ENCODE measurements at places on chromosomes 5 and 9. TPM values are rescaled to one million over a fixed set of nuclear protein-coding genes. Genes with fewer than 3 reads are reported as not detected.

The ZBTB34 gene
- polyA plus RNA-seq, result 1.8 TPM

The BHMT gene
- polyA plus RNA-seq, result not detected

The SHROOM1 gene
- 62.0 TPM for polyA plus RNA-seq

The LHX6 gene
- polyA plus RNA-seq, result 1.7 TPM

The UBE2D2 gene
- 38.8 TPM for polyA plus RNA-seq

The CBY3 gene
- not detected for polyA plus RNA-seq

The PAEP gene
- not detected for polyA plus RNA-seq

The ST6GALNAC6 gene
- 35.7 TPM for polyA plus RNA-seq

The IGFBPL1 gene
- polyA plus RNA-seq, result 2.2 TPM

The PCDHGC5 gene
- 0.61 TPM for polyA plus RNA-seq

The FIBCD1 gene
- not detected for polyA plus RNA-seq

The CCNB1 gene
- 1.3 TPM for polyA plus RNA-seq

The HRH2 gene
- polyA plus RNA-seq, result 0.34 TPM

The CFAP157 gene
- polyA plus RNA-seq, result 1.6 TPM

The PCDHA7 gene
- polyA plus RNA-seq, result 0.49 TPM

The FCN1 gene
- polyA plus RNA-seq, result 1.0 TPM

The ECM2 gene
- 2.0 TPM for polyA plus RNA-seq

The LURAP1L gene
- 11.3 TPM for polyA plus RNA-seq

The PCDHA10 gene
- 0.16 TPM for polyA plus RNA-seq

The LHFPL2 gene
- 4.0 TPM for polyA plus RNA-seq

The KCNIP1 gene
- 10.3 TPM for polyA plus RNA-seq

The AK8 gene
- 1.0 TPM for polyA plus RNA-seq

The SH3RF2 gene
- 22.4 TPM for polyA plus RNA-seq

The CYLC2 gene
- polyA plus RNA-seq, result 0.05 TPM

The CER1 gene
- polyA plus RNA-seq, result not detected

The BTNL3 gene
- polyA plus RNA-seq, result 0.14 TPM

The ADAMTS13 gene
- polyA plus RNA-seq, result 18.9 TPM

The RASGRF2 gene
- 2.7 TPM for polyA plus RNA-seq

The WWC1 gene
- polyA plus RNA-seq, result 35.0 TPM

The LCN9 gene
- not detected for polyA plus RNA-seq

The SUSD3 gene
- 0.27 TPM for polyA plus RNA-seq

The C5 gene
- 6.5 TPM for polyA plus RNA-seq

The SNCAIP gene
- 0.49 TPM for polyA plus RNA-seq

The CRB2 gene
- 0.08 TPM for polyA plus RNA-seq

The REEP5 gene
- polyA plus RNA-seq, result 33.0 TPM

The TMEM203 gene
- 22.8 TPM for polyA plus RNA-seq

The CNTFR gene
- polyA plus RNA-seq, result 2.5 TPM

The PCDHB7 gene
- polyA plus RNA-seq, result 0.49 TPM

The SPATA31D4 gene
- not detected for polyA plus RNA-seq

The RNF183 gene
- polyA plus RNA-seq, result 1.5 TPM

The NSMF gene
- 68.6 TPM for polyA plus RNA-seq

The ZFP2 gene
- 1.6 TPM for polyA plus RNA-seq

The TMOD1 gene
- polyA plus RNA-seq, result 28.7 TPM

The PCDHAC1 gene
- 0.34 TPM for polyA plus RNA-seq

The SLC46A2 gene
- not detected for polyA plus RNA-seq
